Activated T-cell treated with anti-CD3 and anti-CD28 coated beads, Interleukin-2, amount 50 U/mL, for 72 hours (primary cell): ENCODE measurements at places on chromosomes 16 and 17. TPM values are rescaled to one million over a fixed set of nuclear protein-coding genes. Genes with fewer than 3 reads are reported as not detected.

KRTAP1-5 gene
- total RNA-seq: not detected

PLEKHH3 gene
- total RNA-seq: 1.2 TPM

MAP2K6 gene
- 2.2 TPM for total RNA-seq

C17orf50 gene
- not detected for total RNA-seq

STX1B gene
- total RNA-seq: 6.1 TPM

GRCh38 chr17:20968913-20969616, 73.7 kb downstream of the USP22 start:
- no peak overlapping the region for H3K27ac ChIP-seq
- no peaks in the 10 kb centered on the region for H3K36me3 ChIP-seq
- H3K27me3 ChIP-seq: peaks cover 6% of the 10 kb centered on the region
- H3K4me3 ChIP-seq: no peak overlapping the region
- no peak for DNase-seq

DNA sequence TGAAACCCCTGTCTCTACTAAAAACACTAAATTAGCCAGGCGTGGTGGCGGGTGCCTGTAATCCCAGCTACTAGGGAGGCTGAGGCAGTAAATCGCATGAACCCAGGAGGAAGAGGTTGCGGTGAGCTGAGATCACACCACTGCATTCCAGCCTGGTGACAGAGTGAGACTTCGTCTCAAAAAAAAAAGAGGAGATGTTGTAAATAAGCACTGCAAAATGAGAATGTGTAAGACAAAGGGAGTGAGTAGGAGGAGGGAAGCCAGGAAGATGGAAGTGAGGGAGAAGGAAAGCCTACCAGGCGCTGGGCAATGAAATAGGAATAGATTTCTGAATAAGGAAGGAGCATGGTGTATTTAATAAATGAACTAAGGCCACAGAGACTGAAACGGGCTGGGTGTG, 8.7 kb upstream of the PRPF8 start:
- DNase-seq: no peak
- no peaks in the 10 kb centered on the region for H3K4me1 ChIP-seq
- H3K27me3 ChIP-seq: peaks cover 7% of the 10 kb centered on the region
- H3K4me3 ChIP-seq: no peak overlapping the region
- H3K27ac ChIP-seq: no peak overlapping the region

GRCh38 chr16:85168732-85169256, 56.5 kb upstream of the CIBAR2 start:
- H3K4me1 ChIP-seq: peaks cover 19% of the 10 kb centered on the region
- DNase-seq: no peak
- peak overlapping the region; percentile 55 for H3K4me3 ChIP-seq
- no peaks in the 10 kb centered on the region for H3K36me3 ChIP-seq

- H3K4me1 ChIP-seq: no peaks in the 10 kb centered on the region
- H3K36me3 ChIP-seq: no peaks in the 10 kb centered on the region
- no peaks in the 10 kb centered on the region for H3K27me3 ChIP-seq
These were observed 27.6 kb downstream of the CMTM4 start for GRCh38 chr16:66668777-66669444.

DNA sequence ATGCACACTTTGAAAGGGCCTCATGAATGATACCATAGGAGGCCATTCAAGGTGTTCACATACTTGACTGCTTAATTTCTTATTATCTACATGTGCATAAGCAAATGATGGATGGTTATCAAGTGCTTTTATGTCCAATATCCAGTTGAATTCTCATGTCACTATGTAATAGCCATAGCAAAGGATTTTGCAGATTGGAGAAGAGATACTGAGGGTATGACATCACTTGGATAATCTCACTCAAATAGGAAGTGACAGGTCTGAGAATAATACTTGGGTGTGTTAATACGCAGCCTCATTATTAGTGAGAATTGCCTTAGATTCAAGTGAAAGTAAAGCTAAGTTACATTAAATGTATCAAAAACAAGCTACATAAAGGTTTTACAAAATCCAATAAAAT, 1208.6 kb downstream of the CDH11 start:
- H3K4me3 ChIP-seq: no peak overlapping the region
- no peaks in the 10 kb centered on the region for H3K27me3 ChIP-seq

DNA sequence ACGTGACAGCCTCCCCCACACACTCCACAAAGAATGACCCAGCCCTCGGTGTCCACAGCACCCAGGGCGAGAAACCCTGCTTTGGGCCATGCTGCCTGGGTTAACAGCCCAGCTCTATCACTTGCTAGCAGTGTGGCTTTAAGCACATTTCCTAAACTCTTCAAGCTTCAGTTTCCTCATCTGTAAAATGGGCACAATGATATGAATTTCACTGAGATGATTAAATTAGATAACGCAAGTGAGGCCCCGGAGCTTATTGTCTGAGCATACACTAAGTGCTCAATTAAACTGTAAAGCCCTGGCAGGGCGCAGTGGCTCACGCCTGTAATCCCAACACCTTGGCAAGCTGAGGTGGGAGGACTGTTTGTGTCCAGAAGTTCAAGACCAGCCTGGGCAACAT, 79.4 kb downstream of the LITAF start:
- no peaks in the 10 kb centered on the region for H3K4me1 ChIP-seq
- no peak for DNase-seq
- no peak overlapping the region for H3K4me3 ChIP-seq
- no peak overlapping the region for H3K27ac ChIP-seq
- no peaks in the 10 kb centered on the region for H3K27me3 ChIP-seq
- no peaks in the 10 kb centered on the region for H3K36me3 ChIP-seq

GRCh38 chr16:79329967-79330366, 270.6 kb downstream of the MAF start:
- H3K4me1 ChIP-seq: peaks cover 25% of the 10 kb centered on the region
- H3K36me3 ChIP-seq: no peaks in the 10 kb centered on the region
- H3K27ac ChIP-seq: no peak overlapping the region
- no peak overlapping the region for H3K4me3 ChIP-seq

DNA sequence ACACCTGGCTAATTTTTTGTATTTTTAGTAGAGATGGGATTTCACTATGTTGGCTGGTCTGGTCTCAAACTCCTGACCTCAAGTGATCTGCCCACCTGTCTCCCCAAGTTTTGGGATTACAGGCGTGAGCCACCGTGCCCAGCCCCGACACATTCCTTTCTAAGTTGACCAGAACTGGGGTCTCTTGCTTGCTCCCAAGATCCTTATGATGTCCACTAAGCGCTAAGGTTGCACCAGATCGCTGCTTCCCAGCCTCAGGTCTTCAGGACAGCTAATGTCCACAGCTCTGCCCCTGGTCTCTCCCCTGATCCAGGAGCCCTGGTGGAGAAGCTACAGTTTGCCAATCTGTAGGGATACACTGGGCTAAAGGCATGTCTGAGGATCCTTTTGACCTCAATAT, 29.5 kb downstream of the NSMCE1 start:
- peak overlapping the region; percentile 74 for H3K4me3 ChIP-seq
- no peak for DNase-seq
- H3K27me3 ChIP-seq: no peaks in the 10 kb centered on the region
- H3K36me3 ChIP-seq: peaks cover 12% of the 10 kb centered on the region

GRCh38 chr17:50212121-50212843, 10.9 kb upstream of the COL1A1 start:
- H3K36me3 ChIP-seq: no peaks in the 10 kb centered on the region
- no peak overlapping the region for H3K27ac ChIP-seq
- DNase-seq: no peak
- peaks cover 18% of the 10 kb centered on the region for H3K4me1 ChIP-seq

GRCh38 chr16:67773569-67774456, 32.5 kb downstream of the RANBP10 start:
- H3K27ac ChIP-seq: no peak overlapping the region
- DNase-seq: no peak
- H3K36me3 ChIP-seq: peaks cover 3% of the 10 kb centered on the region
